Stimulated activated CD8-positive, alpha-beta memory T cell treated with anti-CD3 and anti-CD28 coated beads, Interleukin-7, amount 100 ng/mL, for 4 hours (primary cell): ENCODE measurements at places on chromosomes 5 and 9.

DNA sequence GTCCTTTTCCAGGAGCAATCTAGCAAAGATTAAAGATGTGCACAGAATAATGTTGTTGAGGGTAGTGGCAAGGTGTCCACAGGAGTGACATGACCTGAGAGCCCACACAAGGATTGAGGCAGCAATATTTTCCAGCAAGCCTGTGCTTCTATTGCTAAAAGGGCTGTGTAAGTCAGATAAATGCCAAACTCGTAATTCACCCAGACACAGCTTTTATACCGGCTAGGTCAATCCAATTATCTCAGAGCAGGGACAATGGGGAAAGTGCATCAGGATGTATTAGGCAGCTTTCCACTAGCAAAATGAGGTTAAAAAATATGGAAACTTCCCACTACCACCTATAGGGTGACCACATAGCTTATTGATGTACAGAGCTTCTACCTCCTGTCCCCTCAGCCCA lies 34.8 kb upstream of the RAB3C start:
- no peak for DNase-seq

DNA sequence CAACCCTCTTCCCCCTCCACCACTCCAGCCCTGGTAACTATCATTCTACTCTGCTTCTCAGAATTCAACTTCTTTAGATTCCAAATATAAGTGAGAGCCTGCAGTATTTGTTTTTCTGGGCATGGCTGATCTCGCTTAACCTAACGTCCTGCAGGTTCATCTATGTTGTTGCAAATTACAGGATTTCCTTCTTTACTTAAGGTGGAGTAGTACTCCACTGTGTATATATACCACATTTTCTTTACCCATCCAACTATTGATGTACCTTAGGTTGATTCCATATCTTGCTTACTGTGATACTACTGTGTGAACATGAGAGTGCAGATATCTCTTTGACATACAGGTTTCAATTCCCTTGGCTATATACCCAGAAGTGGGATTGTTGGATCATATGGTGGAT lies 106.3 kb upstream of the ZNF366 start:
- no peak for DNase-seq

- DNase-seq, result no peak
These were observed 1495.7 kb upstream of the WWC1 start for GRCh38 chr5:166795756-166796155.

GRCh38 chr5:86833868-86834267 lies 216.1 kb downstream of the COX7C start:
- DNase-seq, result no peak

DNA sequence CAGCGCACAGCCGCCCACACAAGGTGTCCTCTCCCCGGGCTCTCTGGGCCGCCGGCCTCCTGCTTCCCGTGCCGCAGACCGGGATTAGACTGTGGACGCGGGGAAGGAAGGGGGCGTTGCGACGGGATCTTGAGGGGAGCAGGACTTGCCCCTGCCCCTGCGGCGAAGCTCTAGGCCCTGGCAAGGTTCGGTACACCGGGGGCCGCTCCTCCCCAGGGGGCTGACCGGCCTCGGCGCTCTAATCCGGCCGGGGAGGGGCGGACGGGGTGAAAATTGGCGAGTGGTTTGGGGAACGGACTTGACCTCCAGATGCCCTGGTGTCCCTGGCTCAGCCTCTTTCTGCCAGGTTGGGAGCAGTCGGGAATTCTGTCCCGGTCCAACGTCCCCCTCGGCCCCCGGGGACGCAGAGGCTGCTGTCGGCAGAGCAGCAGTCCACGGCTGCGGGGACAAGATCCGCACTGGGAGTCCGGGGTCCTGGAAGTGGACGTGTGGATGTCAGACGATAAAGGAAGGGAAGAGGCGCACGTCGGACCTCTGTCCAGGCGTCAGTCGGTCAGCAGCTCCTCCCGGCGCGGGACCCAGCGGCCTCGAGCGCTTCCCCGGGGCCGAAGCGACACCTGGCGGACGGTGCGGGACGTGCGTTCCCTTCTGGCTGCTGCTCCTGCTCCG lies 1.9 kb upstream of the CNTFR start:
- DNase-seq, result peak; percentile 68

DNA sequence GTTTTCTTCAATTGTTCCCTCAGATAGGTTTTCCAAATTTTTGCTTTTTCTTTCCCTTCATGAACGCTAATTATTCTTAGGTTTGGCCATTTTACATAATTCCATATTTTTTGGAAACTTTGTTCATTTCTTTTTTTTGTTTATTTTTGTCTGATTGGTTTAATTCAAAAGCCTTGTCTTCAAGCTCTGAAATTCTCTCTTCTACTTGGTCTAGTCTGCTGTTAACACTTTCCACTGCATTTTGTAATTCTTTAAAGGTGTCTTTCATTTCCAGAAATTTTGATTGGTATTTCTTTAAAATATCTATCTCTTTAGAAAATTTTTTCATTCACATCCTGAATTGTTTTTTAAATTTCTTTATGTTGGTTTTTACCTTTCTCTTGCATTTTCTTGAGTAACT lies 63.9 kb upstream of the VLDLR start:
- DNase-seq, result no peak

DNA sequence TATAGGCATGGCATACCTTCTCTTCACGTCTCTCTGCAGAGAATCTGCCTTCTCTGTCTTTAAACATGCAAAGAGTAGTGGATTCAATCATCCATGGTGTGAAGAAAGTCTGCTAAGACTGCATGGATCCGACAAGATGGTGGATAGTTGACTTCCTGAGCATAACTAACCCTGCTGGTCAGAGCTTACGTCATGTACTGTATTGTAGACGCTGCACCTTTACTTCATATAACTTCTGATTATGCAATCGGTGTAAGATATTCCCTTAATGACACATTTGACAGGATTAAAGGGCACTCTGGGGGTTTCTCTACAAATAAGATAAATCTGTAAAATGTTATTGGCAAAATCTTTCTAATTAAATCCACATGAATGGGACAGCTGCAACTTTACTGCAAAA lies 240.3 kb upstream of the NREP start:
- DNase-seq, result no peak

GRCh38 chr5:6291961-6292360 lies 86.4 kb downstream of the MED10 start:
- no peak for DNase-seq

GRCh38 chr9:99827244-99827643 lies 5.6 kb downstream of the NR4A3 start:
- DNase-seq, result no peak

GRCh38 chr5:107570805-107571531 lies 99.8 kb downstream of the EFNA5 start:
- no peak for DNase-seq

DNA sequence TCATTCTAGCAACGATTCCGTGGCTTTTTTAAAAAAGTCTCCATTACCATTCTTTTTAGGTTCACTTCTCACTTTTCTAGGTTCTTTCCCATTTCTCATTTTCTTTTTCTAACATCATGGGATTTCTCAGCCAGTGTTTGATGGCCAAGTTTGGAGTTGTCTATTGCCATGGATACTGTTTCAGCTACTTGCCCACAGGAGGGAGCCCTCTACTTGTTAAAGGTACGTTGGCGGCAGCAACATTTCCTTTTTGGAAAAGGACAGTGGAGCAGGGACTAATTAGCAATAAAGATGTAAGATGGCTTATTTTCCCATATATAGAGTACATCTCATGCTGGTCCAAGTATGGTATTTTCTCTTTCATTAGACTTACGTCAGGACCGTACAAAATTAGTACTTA lies 2257.5 kb upstream of the C9orf72 start:
- DNase-seq, result no peak
